Activated naive CD8-positive, alpha-beta T cell treated with anti-CD3 and anti-CD28 coated beads, Interleukin-2, amount 50 U/mL, for 24 hours (primary cell): ENCODE measurements at places on chromosomes 2 and 18.

GRCh38 chr2:134999521-134999920 is 47.7 kb downstream of the MAP3K19 start:
- no peak for DNase-seq

DNA sequence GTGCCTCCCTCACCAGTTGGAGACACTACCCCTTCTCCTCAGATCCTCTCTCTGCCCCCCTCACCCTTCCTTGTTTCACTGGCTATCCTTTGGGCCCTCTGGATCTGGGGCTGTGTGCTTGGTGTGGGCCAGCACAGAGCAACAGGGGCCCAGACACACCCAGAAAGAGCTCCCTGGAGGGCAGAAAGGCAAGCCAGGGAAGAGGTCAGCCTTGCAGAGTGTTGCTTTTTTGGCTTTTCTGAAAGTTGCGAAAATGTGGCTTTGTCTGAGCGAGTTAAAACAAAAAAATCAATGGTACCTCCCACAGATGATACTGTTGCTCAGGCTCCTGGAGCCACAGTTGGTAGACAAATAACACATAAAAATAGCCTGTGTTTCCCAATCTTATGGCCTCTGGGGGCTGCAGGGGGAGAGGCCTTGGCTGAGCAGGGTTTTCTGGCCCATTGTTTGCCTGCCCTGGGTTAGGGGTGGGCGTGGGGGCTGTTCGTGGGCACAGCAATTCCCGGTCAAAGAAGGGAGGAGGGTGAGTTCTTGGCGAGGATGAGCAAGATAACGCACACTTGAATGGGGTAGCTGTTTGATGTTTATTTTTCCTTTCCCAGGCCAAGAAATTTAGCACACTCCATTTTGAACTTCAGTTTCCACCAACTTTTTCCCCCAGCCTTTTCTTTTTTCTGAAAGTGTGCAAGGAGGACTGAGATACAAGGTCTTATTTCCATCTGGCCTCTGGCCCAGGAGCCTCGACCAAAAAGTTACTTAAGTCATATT is 167.0 kb upstream of the HAAO start:
- DNase-seq = no peak

DNA sequence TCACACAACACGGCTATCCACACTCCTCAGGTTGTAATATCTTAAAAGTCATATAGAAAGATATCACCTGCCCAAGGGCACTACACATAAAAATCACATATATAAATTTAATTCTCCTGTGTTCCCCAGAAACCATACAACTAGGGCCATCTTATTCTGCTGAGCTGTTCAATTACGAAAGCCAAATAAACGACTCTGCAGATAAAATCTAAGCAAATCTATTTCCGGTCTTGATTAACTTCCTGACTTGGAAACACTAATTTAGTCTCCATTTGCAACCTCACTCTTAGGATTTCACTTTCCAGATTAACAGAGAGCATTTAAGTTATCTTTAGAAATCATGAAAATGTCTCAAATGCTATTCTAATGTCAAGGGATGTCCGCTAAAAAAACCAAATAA is 23.9 kb upstream of the STK17B start:
- DNase-seq = no peak

DNA sequence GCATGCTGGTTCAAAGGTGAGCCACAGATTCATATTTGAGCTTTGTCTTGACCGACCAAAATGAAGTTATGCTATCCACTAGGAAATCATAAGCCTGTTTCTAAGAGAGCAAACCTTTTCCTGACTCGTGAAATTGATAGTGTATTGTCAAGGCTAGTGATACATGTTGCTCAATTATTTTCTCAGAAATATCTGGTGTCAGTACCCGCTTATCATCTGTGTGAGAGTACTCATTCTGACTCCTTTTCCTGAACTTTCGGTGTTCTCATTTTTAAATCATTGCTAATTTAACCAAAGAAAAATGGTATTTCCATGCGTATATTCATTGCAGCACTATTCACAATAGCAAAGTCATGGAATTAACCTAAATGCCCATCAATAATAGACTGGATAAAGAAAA is 56.2 kb downstream of the SGPP2 start:
- no peak for DNase-seq

DNA sequence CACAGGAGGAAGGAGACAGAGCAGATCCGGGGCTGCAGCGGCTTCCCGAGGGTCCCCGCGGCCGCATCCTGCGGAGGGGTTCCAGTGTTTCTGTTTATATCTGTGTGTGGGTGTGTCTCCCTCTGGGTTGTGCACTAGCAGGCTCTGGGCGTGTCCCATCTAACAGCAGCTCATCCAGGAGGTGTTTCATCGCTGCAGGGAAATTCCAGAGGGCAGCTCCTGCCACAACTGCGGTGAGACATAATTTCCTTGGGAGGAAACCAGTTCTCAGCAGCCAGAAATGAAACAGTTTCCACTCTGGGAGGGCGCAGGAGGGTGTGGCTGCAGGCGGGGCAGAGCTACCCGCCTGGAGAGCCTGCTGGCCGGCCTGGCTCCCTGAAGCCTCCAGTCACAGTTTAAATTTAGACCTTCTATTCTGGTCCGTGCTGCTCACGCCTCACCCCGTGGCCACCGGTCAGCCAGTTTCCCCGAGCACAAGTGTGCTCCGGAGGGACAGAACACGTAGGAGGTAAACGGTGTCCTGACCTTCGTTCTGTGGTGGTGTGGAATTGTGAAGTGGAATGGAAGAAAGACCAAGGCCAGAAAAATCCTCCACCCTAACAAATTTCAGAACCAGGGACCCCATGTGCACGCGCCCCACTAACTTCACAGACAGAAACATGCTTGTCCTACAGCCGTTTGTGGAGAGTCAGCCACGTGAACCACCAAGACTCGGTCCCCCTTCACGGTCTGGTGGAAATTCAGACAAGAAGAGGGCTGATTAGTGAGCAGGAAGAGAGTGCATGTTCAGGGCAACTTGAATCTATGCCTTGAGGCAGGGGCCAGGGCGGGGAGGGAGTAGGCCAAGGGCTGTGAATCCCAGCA is 50.2 kb downstream of the TEX44 start:
- peak; percentile 75 for DNase-seq

DNA sequence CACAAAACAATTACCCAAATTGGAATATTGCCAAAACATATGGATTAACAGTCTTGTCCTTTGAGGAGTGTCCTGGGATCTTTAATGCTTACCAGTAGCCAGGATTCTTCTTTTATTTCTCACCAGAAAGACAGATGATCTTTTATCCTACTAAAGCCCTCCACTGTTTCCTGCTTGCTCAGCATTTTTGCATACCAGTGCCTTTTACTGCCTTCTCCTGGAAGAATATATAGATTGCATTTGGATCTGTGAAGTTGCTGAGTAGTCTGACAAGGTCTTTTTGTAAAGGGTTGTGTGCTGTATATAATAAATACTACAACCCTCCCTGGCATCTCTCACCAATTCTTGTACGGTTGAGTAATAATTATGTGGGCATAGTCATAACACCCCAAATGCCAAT is 652.2 kb downstream of the LRRTM4 start:
- no peak for DNase-seq

GRCh38 chr2:226759768-226760167 is 39.9 kb downstream of the IRS1 start:
- DNase-seq = no peak

- no peak for DNase-seq
Observed at GRCh38 chr2:43438342-43438741, 157.5 kb downstream of the THADA start.

DNA sequence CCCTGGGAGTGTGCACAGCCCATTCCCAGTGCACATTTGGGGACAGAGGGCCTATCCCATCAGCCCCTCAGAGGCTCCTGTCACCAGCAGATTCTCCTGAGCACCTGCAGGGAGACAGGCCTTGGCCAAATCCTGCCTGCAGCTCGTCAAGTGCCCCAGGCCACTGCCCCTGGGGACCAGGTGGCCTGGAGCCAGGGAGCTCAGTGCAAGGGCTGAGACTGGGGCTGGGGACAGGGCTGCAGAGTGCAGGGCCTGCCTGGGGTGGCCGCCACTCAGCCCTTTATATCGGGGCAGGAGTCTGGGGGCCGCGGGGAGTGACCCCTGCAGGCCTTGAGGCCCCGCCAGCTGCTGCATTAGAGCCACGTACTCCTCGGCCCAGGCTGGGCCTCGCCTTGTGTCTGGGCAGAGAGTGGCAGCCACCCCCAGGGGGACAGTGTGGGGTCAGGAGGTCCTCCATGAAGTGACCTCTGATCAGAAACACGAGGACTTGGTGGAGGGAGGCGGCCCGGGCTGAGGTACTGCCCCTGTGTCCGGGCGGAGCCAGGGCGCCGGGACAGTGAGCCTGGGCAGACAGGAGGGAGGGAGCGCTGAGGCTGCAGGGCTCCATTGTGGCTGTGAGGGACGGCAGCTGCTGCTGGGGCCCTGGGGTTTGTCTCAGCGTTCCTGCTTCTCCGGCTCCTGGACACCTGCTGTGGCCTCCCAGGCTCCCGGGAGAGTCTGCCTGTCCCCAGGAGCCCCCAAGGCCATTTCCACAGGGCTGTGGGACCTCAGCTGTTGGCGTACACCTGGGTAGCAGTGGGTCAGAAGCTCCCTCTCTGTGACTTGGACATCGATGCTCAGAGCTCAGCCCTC is 24.2 kb downstream of the GPC1 start:
- DNase-seq = no peak

DNA sequence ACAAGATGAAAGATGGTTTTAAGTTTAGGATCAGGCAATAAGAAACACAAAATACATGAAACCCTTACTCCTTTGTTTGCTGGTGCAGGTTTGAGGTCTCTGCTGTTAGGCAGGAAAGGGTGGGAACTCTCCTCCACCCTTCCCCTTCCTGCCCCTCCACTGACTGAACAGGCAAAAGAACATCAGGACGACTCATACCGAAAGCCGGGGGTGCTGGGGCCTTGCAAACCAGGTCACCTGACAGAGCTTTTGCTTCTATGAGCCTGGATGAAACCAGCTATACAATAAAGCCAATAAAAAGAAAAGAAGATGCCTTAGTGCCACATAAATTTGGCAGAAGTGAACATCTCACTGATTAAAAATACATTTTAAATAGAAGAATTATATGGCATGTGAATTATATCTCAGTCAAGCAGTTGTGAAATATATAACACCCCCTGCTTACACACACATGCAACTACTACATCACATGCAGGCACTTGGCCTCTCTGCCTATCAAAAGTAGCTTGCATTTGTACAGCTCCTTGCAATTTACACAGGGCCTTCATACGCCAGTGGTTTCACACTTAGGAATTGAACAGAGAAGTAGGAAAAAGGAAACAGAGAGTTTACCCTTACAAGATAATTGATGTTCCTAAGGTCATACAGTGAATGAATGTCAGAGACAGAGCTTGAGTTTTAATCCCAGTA is 215.1 kb upstream of the TRIB2 start:
- peak; percentile 72 for DNase-seq

- DNase-seq = no peak
Observed at GRCh38 chr18:45820106-45820745, 5.2 kb upstream of the SIGLEC15 start.

DNA sequence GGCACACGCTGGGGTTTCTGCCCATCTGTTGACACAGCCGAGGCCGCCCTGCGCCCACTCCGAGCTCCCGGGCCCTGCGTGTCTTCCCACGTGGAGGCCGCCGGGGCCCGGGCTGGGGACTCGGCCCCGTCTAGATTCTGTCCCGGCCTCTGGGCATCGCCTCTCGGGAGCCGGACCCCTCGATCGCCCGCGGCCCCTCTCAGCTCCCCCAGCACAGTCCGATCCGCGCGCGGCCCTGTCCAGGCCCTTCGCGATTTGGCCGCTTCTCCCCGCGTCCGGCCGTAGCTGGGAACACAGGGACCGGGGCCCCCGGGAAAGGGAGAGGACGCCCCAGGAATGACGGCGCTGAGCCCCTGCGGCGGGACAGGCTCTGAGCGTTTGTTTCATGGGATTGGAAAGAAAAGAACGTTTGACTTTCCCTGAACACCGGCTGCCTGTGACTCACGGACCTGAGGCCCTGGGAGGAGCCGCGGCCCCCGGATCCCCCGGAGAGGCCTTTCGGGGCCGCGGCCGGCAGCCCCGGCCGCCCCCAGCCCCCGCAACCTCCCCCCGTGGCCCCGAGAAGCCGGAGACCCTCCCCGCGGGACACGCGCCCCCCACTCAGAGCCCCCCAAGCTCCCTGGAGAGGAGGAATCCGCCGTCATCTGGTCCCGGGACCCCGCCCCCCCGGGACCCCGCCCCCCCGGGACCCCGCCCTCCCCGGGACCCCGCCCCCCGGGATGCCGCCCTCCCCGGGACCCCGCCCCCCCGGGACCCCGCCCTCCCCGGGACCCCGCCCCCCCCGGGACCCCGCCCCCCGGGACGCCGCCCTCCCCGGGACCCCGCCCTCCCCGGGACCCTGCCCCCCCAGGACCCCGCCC is 62.7 kb upstream of the CTDP1 start:
- no peak for DNase-seq

- DNase-seq = no peak
Observed at GRCh38 chr2:72220170-72220569, 72.5 kb upstream of the CYP26B1 start.

DNA sequence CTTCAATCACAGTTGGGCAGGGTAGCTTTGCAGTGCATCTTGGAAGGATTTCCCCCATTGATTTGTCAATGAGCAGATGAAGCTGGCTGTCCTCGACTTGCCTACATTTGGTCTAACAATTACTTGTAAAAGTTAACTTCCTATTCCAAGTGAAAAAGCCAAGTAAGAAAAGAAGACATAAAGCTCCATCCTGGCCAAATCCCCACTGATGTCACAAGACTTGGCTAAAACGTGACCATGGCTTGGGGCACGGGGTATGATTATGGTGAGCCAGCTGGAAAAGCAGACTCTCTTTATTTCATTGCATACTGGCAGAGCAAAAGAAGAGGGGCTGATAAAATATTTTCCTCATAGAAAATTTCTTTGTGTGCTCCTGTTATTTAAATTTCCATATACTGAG is 25.4 kb upstream of the PID1 start:
- DNase-seq = no peak

GRCh38 chr18:21134895-21135294 is 23.3 kb upstream of the ROCK1 start:
- no peak for DNase-seq

DNA sequence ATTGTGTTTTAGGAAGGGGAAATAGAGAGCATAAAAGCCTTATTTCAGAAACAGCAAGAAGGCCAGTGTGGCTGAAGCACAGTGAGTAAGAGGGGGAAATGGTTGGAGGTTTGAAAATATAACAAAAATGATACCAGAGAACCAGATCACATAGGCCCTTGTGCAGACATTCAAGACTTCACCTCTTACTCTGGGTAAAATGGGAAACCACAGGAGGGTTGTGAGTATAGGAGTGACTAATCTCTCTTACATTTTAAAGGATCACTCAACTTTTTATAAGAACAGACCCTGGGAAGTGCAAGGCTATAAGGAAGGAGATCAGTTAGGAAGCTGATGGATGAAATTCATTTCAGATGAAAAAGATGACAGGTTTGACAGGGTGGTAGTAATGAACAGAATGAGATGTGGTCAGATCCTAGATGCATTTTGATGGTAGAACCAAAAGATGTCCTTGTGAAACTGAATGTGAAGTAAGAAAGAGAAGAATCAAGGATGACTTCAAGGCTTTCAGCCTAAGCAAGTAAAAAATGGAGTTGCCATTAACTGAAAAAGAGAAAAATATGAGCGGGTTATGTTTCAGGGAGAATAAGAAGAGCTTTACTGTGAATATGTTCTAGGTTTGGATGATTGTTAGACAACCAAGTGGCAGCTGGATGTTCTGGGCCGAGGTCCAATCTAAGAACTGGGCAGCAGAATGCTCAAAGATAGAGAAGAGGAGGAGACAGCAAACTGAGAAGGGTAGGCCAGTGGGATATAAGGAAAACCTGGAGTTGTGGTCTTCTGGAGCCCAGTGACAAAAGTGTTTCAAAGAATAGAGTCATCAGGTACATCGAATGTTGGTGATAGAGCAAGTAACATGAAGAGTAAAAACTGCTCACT is 65.1 kb downstream of the USP40 start:
- DNase-seq = no peak
